Ovary (tissue), 10 donors: ENCODE measurements at places on chromosomes 3 and 15. TPM values are rescaled to one million over a fixed set of nuclear protein-coding genes. Genes with fewer than 3 reads are reported as not detected.

DNA sequence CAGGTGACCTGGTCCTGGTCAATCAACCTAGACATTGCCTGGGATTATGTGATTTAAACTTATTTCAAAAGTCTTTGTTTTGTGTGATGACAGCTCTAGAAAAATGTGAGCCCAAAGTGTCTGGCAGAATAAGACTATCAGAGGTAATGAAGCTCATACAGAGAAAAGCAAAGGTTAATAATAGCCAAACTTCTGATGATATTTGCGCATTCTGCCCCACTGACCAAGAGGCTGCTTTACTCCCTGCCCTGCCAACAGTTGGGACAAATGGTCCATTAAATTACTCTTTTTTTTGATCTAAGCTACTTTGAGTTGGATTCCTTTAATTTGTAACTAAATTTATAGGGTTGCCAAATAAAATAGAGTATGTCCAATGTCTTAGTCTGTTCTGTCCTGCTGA lies 911.2 kb downstream of the MCTP2 start:
- H3K4me3 ChIP-seq, result no peak overlapping the region
- no peaks in the 10 kb centered on the region for H3K4me1 ChIP-seq
- H3K36me3 ChIP-seq, result no peaks in the 10 kb centered on the region
- no peak overlapping the region for H3K27ac ChIP-seq
- no peak for DNase-seq
- no peaks in the 10 kb centered on the region for H3K27me3 ChIP-seq

GRCh38 chr3:21752749-21753347 lies 1.8 kb upstream of the ZNF385D start:
- no peak for DNase-seq
- H3K27me3 ChIP-seq, result no peaks in the 10 kb centered on the region
- no peak overlapping the region for H3K27ac ChIP-seq
- peaks cover 7% of the 10 kb centered on the region for H3K4me1 ChIP-seq

GRCh38 chr3:2615080-2615479 lies 495.1 kb downstream of the IL5RA start:
- H3K4me1 ChIP-seq, result no peaks in the 10 kb centered on the region
- H3K27ac ChIP-seq, result no peak overlapping the region
- H3K27me3 ChIP-seq, result no peaks in the 10 kb centered on the region
- no peak for DNase-seq

- no peak for DNase-seq
- no peaks in the 10 kb centered on the region for H3K27me3 ChIP-seq
- H3K27ac ChIP-seq, result no peak overlapping the region
These were observed 89.5 kb downstream of the DCLK3 start for GRCh38 chr3:36674816-36675215.

- H3K27me3 ChIP-seq, result no peaks in the 10 kb centered on the region
- no peak overlapping the region for H3K27ac ChIP-seq
- H3K4me1 ChIP-seq, result no peaks in the 10 kb centered on the region
- no peaks in the 10 kb centered on the region for H3K36me3 ChIP-seq
- H3K4me3 ChIP-seq, result no peak overlapping the region
These were observed 30.6 kb downstream of the LDHAL6B start for GRCh38 chr15:59237119-59237855.

DNA sequence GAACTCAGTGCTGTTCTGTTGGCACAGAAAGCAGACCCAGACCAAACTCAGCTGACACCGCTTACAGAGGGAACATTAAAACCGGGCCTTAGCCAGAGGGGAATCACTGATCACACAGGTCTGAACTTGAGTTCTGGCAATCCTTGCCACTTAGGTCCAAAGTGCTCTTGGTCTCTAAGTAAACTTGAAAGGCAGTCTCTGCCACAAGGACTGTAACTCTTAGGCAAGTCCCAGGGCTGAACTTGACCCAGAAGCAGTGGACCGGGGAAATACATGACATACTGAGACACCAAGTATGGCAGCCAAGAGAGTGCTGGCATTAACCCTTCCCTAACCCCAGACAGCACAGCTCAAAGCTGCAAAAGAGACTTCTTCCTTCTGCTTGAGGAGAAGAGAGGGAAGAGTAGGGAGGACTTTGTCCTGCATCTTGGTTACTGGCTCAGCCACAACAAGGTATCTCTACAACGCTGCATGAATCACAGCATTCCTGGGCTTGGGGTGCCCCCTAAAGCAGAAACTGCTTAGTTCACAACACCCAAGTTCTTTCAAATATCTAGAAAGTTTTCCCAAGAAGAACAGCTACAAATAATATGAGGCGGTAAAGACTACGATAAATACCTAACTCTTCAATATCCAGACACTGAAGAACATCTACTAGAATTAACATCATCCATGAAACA lies 32.5 kb downstream of the NAALADL2 start:
- H3K4me1 ChIP-seq, result no peaks in the 10 kb centered on the region
- no peaks in the 10 kb centered on the region for H3K27me3 ChIP-seq
- no peak for DNase-seq
- H3K4me3 ChIP-seq, result no peak overlapping the region

- no peak overlapping the region for H3K4me3 ChIP-seq
- H3K27me3 ChIP-seq, result no peaks in the 10 kb centered on the region
- DNase-seq, result no peak
- H3K27ac ChIP-seq, result no peak overlapping the region
- H3K4me1 ChIP-seq, result no peaks in the 10 kb centered on the region
These were observed 8.6 kb downstream of the TM6SF1 start for GRCh38 chr15:83115831-83116565.

DNA sequence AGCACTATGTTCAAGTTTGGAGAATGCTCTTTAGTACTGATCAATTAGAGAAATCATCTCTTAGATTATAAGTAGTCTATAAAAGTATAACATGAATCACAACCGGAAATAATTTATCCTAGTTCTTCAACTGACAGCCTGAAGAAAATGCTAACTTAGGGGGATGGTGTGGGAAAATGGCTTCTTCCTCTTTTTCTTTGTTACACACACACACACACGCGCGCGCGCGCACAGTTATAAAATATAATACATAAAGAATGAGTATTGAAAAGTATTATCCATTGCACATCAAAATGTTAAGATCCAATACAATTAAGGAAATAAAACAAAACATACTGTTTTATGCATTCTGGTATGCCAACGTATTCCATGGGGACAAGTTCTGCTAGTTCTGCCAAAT lies 11.2 kb upstream of the GTF2A2 start:
- no peak for DNase-seq
- no peaks in the 10 kb centered on the region for H3K36me3 ChIP-seq

- H3K4me3 ChIP-seq, result no peak overlapping the region
- peaks cover 9% of the 10 kb centered on the region for H3K4me1 ChIP-seq
- no peaks in the 10 kb centered on the region for H3K36me3 ChIP-seq
These were observed 77.0 kb downstream of the ITGA11 start for GRCh38 chr15:68354923-68355322.

DNA sequence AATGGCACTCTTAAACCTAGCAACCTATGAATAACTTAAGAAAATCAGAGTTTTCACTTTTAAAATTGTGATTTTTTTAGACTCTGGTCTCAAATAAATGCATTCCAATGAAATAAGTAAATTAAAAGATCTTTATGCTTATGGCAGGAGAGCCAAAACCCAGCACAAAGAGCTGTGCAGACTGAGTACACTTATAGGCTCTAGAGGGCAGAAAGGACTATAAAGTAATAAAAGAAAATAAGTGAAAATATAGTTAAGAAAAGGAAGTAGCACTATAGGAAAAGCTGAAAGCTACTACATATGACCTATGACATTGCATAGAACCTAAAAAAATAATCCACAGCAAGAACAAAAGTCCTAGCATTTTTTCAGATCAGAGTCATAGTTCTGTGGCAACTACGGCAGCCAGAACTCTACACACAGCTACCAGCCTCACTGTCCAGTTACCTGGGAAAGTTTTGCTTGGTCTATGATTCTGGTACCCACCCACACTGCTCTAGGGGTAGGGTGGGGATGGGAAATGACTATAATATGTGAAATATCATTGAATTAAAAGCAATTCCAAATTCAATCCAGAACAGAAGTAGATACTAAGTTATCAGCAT lies 30.5 kb downstream of the CLASP2 start:
- no peaks in the 10 kb centered on the region for H3K27me3 ChIP-seq
- H3K4me1 ChIP-seq, result no peaks in the 10 kb centered on the region
- no peak for DNase-seq
- H3K36me3 ChIP-seq, result no peaks in the 10 kb centered on the region

DNA sequence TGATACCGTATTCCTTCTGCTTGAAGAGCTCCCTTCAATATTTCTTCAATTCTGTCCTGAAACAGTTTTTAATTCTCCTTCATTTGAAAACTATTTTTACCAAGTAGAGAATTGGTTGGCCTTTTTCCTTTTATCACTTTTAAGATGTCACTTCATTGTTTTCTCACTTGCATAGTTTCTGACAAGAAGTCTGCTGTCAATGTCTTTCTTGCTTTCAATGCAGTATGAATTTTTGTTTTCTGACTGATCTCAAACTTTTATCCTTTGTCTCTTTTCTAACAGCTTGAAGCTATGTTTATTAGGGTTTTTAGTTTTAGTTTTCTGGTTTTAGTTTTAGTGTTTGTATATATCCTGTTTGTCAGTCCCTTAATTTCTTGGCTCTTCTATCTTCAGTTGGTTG lies 364.8 kb upstream of the TPRG1 start:
- H3K4me3 ChIP-seq, result no peak overlapping the region
- H3K27me3 ChIP-seq, result no peaks in the 10 kb centered on the region
- no peaks in the 10 kb centered on the region for H3K4me1 ChIP-seq
- H3K36me3 ChIP-seq, result no peaks in the 10 kb centered on the region

The SLC15A2 gene
- total RNA-seq, result 5.9 TPM

The ARGFX gene
- not detected for total RNA-seq

The FBXO45 gene
- 7.3 TPM for total RNA-seq

The LTK gene
- not detected for total RNA-seq
